Gastrocnemius medialis (tissue), 4 donors: ENCODE measurements at places on chromosomes 16 and 17.
A peak's percentile ranks its signal among the peaks of the same experiment; 100 is the strongest.

DNA sequence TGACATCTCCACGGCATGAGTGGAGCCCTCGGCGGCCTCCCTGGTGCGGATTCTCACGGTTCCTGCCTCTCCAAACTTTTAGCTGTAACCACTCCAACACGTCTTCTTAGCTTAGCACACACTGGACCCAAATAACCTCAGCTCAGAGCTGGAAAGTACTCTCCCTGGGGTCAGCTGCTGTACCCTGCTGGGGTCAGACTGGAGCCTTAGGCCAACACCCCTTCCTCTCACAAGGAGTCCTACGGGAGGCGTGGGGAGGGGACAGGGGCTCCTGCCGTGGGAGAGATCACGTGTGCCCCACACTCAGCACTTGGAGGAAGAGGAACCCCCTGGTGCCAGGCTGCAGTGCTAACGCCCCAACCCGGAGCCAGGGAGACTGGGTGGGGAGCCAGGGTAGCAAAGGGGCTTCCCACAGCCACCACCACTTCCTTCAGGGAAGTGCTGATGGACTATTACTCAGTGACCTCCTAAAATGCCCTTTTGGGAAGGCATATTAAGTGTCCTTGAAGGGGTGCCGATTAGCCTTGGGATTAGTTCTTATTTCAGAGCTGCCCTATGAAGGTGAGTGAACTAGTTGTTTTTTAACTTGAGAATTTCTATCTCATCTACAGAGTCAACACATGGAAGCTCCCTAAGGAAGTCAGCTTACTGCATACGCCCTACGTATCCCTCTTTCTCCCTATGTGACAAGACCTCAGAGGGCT lies 124.0 kb downstream of the HIC1 start:
- DNase-seq, result peak; percentile 4

DNA sequence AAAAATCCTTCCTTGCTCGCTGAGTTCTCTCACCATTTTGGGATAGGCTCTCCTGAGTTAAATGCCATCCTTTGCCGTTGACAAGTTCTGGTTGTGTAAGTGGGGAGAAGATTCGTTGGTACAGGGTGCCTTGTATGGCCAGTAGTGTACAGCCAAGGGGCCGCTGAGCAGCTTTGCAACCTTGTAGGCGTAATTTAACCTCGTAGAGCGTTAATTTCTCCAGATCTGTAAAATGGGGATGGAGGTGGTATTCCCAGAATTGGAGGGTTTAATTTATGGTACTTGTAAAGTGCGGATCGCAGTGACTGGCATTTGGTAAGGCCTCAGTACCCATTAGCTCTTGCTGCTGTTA lies 1.4 kb downstream of the ARSG start:
- DNase-seq, result no peak

- DNase-seq, result no peak
Measured at GRCh38 chr16:66948134-66948836, 12.8 kb upstream of the CES3 start.

DNA sequence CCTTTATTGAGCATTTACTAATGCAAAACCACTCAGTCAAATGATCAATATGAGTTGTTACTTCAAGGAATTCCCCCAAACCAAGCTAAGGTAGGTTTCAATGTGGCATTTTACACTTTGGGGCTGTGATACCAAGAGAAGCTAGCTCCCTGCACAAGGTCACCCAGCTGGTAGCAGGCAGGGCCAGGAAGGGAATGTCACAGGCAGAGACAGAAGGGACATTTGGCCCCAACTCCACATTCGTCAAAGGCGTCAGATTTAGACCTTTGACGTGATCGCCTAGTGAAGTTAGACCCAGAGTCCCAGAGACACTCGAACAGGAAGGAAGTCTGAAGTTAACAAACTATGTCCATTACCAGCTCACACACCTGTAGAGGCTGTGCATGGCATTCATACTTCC lies 5.5 kb upstream of the SMG1 start:
- peak; percentile 92 for DNase-seq

- no peak for DNase-seq
Measured at GRCh38 chr16:73163238-73163815, 115.4 kb upstream of the ZFHX3 start.
